Right ventricle myocardium superior (tissue), 1 donor: ENCODE measurements at places on chromosomes 1 and 21.

- peak; percentile 56 for DNase-seq
Observed at GRCh38 chr1:22930240-22930912, 42.3 kb downstream of the LACTBL1 start.

GRCh38 chr1:64469977-64470664 lies at the start of gene CACHD1:
Gene CACHD1, plus strand, starts transcription at chr1:64470129. Its CDS starts 616 bp downstream, at chr1:64470745.
- peak; percentile 89 for DNase-seq

DNA sequence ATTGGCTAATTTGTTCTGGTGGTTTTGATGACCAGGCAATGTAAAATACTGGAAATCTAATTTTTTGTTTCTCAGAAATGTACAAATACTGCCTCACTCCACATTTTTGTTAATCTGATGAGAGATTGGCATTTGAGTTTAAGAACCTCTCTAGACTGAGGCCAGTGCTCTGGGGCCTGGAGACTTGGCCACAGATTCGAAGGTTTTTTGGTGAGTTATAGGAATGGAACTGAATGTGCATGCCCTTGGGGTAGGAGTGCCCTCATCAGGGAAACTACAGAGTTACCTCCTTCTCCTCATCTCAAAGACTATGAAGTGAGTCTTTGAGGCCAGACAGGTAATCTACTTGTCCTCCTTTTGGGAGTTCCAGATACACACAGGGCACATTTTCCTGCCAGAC lies 347.9 kb downstream of the LTN1 start:
- DNase-seq, result no peak

DNA sequence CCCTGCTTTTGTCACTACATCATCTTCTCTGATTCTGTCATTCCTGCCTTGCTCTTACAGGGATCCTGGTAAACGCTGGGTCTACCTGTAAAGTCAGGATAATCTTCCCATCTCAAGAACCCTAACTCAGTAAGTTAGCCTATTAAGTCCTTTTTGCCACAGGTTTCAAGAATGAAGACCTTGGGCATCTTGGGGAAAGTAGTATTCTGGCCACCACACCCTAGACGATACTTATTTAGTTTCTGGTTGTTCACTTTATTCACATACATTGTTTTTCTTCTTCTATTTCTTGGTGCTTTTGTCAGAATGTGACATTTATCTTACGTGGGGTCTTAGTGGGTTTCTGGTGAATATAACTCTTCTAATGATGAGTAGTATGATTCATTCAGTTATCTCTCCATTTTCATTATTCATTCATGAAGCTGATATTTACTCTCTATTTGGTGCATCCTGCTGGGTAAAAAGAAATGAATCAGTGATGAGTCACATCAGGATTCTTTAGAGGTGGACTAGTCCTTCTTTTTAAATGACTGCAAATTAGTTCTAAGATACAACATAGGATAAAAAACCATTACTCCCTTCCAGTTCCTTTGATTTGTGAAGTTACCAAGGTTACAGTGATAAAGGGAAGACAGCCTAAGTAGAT lies 514.4 kb upstream of the B3GALT2 start:
- DNase-seq, result no peak

GRCh38 chr1:157137408-157138219 lies 581 bp downstream of the ETV3 start:
- DNase-seq, result no peak

GRCh38 chr1:10724052-10724494 lies 72.4 kb downstream of the CASZ1 start:
- peak; percentile 71 for DNase-seq

GRCh38 chr1:217333939-217334338 lies 297.0 kb downstream of the GPATCH2 start:
- DNase-seq, result no peak

- no peak for DNase-seq
Observed at GRCh38 chr1:246000638-246001015, 506.5 kb downstream of the SMYD3 start.

GRCh38 chr1:17822741-17823426 lies 67.8 kb downstream of the ACTL8 start:
- DNase-seq, result no peak

DNA sequence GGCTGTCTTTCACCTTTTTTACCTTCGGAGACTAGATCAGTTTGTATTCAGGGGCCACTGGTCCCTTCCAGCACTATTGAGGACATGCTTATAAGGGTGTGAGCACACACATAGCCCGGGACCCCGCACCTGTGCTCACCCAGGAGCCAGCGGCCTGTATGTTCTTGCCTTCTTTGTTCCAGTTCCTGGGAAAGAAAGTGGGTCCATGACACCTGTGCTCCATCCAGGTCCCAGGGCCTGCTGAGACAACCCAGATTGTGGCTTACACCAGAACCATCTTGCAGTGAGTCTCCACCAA lies 207.8 kb downstream of the TOMM20 start:
- DNase-seq, result no peak

- no peak for DNase-seq
Observed at GRCh38 chr21:42261829-42262200, 42.9 kb downstream of the ABCG1 start.

GRCh38 chr1:2595261-2595811 lies 8.8 kb downstream of the PRXL2B start:
- DNase-seq, result no peak

DNA sequence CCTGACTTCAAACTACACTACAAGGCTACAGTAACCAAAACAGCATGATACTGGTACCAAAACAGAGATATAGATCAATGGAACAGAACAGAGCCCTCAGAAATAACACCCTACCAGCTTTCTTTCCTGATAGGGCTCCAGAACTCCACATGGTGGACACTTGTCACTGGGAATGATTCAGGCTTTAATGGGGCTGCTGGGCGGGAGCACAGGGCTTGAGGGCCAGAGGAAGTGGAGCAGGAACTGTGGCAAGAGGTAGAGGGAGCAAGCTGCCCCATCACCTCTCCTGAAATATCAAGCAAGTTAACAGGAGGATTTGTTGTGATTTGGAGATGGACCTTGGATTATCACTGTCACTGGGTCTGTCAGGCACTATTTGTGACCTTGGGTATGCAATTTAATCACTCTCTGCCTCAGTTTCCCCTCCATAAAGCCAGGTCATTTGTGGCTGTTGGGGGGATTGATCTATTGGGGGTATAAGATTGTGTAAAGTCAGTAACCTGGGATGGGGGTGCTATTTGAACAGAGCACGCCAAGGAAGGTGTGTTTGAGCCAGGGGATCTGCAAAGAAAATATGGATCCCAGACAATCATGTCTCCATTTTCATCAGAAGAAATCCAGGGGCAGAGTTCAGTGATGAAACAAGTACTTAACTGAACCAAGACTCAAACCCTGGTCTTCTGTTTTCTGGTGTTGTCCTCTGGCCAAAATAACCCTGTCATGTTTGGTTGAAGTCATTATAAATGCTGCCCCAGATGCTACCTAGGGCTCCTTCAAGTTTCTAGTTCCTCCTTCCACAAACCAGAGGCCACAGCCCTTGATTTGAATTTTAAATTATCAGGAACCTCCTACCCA lies 25.2 kb downstream of the ETS2 start:
- no peak for DNase-seq

DNA sequence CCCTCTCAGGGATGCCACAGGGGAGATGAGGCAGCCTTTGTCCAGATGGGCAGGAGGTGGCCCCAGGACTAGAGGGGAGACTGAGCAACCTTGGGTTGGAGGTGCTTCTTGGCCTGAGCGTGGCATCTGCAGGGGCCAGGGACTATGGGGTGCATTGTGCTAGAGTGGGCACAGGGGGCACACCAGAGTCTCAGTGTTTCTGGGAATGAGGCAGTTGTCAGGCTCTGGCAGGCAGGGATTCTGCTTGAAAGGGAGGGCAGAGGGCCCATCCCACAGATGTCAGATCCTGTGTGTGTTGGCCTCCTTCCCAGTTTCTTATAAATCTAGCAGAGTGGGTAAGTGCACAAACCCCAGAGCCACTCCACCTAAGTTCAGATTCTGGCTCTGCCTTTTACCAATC lies 13.7 kb downstream of the LGR6 start:
- no peak for DNase-seq

DNA sequence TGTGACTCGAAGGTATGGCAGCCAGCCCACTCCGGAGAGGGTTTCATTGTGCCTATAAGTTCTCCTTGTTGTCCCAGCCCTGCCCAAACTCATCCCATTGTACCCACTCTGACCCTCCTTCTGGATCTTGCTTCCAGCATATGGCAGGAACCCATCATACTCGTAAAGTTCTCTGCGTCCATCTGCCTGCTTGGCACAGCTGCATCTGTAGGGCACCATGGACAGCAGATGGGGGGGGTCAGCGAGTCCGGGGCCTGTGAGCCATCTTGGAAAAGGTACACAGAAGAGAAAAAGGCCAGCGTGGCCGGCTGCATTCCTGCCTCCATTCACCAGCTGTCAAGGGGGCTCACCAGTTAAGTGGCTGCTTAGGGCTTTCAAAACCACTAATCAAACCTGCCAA lies 94.9 kb upstream of the IGSF21 start:
- DNase-seq, result no peak

DNA sequence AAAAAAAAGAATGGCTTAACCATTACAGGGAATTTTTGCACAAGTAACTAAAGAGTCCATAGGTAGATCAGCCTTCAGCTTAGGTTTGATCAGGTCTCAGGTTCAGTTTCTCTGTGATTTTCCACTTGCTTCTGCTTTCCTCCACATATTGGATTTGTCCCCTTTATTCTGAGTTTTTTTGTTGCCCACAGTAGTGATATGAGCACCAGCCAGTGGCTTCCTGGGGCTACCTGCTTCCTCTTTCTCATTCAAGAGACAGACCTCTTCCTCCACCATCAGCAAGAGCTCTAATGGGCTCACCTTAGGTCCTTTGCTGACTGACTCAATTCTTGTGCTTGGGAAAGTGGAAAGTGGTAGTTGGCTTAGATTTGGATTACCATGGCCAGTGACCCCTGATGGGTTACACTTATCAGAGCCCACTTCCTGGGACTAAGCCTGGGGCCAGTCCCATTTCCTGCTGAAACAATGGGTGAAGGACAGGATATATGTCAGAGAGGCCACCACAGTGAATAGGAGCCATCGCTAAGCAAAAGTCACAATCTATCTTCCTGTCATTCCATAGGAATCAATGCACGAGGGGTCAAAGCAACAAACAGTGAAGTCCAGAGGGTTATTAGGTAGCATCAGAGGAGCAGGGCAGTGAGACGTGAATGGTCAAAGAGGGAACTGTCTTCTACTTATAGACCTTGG lies 12.8 kb upstream of the PLA2G2E start:
- DNase-seq, result no peak

- DNase-seq, result no peak
Observed at GRCh38 chr1:194233069-194233468, 1046.7 kb upstream of the B3GALT2 start.

GRCh38 chr1:234938135-234938534 lies 190.5 kb downstream of the TOMM20 start:
- no peak for DNase-seq

DNA sequence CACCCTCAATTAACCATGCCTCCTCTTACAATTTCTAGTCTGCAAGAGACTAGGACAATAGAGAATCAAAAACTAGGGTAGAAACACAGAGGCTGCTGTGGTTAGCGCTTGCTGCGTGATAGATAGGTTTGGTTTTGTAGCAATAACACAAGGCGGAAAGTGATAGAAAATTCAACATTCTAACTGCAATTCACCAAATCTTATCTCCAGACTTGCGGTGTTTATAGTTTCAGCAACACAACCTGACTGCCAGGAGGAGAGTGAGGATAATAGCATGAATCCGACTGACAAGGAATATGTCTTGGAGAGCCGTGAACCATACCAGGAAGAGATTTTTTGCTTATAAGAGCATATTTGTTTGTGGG lies 30.7 kb upstream of the IFNAR2 start:
- no peak for DNase-seq

DNA sequence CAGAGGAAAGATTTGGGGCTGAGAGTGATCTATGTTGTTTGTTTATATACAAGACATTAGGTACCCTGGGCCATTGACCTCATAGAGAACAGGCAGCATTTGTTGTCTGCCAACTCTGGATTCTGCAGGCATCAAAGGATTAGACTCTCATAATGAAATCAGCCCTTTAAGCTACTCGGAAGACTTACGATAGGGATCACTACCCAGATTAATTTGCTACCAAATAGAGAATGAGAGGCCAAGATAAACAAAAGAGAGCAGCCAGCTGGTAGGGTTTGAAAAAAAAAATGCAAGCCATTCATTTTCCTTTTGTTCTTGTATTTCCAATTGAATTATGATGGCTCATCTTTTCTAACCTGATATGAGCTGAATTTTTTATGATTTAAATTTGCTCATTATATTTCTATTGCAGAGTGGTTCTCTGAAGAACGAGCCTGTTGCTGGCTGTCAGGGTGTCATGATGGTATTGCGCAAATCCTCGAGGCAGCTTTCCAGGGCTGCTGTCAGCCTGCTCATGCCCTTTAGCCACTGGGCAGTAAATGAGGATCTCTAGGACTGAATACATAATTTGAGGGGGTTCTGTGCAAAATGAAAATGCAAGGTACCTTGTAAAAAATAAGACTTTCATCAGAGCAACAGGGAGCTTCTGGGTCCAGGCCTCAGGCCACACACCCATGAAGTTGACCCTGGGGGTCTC lies 116.4 kb upstream of the KCNJ15 start:
- DNase-seq, result peak; percentile 73

DNA sequence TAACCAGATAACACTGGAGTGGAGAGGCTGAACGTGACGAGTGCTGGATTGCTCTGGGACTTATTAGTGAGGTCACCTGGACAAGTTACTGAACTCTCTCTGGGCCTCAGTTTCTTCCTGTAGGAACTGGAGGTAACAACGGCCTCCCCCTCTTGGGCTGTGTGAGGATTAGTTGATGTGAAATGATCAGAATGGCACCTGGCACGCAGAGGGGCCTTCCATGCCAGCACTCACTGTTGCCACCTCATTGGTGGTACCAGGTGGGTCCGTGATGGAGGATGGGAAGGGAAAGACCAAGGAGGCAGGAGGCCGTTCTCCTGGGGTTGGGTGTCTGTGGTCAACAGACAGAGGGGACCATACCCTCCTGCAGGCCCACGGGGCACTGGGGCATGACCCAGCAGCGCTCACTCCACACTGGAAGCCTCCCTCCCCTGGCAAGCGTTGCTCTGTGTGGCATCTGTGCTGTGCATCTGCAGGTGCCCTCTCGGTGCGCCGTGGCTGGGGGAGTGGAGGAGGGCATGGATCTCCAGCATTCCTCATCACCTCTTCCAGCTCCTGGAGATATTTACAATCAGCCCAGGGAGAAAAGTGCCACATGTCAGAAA lies 349.5 kb upstream of the VAMP3 start:
- DNase-seq, result peak; percentile 17

DNA sequence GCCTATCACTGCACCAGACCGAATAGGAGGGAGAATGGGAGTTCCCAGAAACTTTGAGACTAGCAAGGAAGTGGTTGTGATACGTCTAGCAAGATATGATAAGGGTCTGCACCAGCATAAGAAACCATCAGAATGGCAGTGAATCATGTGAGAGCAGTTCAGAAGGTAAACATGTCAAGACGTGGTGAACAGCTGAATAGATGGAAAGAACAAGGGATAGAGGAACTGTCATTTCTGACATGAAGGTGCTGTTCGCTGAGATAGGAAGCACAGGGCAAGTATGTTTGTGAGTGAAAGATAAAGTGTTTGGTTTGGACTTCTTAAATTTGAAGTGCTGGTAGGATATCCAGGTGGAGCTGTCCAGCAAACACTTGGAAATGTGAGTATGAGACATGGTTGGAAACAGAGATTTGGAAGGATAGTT lies 1.1 kb upstream of the AGO1 start:
- no peak for DNase-seq

- no peak for DNase-seq
Observed at GRCh38 chr1:59532102-59532501, 235.2 kb downstream of the FGGY start.
